ENCODE measurements at places on chromosomes 1 and 21.

GRCh38 chr1:160538985-160539651 lies 16.1 kb upstream of the SLAMF6 start:
- DNase-seq = no peak

DNA sequence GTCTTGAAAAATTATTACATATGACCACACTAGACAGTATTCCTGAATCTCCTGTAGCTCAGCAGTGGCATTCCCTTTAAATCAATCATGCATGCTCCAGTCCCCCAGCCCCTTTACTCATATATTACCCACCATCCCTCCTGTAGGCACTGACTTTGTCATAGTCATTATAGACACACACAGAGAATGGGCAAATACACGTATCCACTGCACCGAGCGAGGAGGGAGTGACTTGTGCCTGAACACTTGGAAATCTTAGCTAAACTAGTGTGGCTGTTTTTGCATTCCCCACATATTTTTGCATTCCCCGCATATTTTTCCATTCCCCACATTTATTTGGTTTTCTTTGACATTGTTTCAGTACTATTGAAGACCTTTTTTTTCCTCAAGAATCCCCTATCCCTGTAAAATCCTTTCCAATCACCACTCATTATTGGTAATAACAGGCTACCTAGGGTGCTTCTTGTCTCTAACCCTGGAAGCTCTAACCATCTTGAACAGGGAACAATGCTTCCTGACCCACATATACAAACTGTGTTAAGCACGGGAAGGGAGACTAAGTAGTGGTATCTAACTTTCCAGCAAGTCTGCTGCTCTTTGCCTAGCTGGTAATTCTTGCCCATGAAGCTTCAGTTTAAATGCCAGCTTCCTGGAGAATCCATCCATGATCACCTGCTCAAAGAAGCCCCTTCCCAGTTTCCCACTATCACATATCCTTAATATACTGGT lies 534.4 kb upstream of the CAMK1G start:
- DNase-seq = peak; percentile 56

DNA sequence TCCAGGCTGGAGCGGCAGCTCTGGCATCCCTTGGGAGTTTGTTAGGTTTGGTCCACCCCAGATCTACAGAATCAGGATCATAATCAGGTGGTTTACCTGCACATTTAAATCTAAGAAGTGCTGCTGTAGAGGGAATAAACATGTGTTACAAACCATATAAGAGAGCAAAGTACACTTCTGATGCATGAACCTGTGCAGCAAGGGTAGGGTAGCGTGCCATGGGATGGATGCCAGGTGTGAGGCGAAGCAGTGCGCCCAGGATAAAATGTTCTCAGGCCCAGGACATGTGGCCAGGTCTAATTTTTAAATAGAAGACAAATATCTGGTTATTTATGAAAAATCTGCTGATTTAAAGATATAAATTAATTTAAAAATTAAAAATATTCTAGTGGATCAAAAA lies 308.8 kb upstream of the USP24 start:
- no peak for DNase-seq

- DNase-seq = no peak
Observed at GRCh38 chr1:20349971-20350370, 59.3 kb downstream of the VWA5B1 start.

GRCh38 chr1:209080170-209080781 lies 503.2 kb upstream of the CAMK1G start:
- DNase-seq = peak; percentile 61

Measured in AG10803 (cell line).